ENCODE measurements at places on chromosomes 2 and 18. TPM values are rescaled to one million over a fixed set of nuclear protein-coding genes. Genes with fewer than 3 reads are reported as not detected.
A peak's percentile ranks its signal among the peaks of the same experiment; 100 is the strongest.

GRCh38 chr2:233141901-233142300 lies 81.8 kb downstream of the INPP5D start:
- DNase-seq: no peak

DNA sequence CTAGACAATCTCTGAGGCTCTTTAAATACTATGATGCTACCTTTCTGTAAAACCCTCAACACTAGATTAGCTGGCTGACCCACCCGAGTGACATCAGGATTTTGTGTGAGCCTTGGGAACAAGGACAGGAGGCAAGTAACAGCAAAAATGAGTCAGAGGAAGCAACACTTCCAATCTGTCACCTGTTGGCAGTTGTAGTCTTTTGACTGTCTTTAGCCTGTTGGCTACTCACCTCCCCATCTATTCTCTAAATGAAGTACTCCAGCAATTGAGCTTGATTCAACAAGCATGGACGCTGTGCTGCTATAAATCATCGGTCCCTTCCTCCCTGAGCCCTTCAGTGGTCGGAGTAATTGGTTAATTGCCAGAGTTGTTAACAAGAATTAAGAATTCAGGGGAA lies 898.7 kb downstream of the BCL11A start:
- DNase-seq: no peak

- DNase-seq: no peak
Measured at GRCh38 chr2:16482460-16482859, 183.2 kb downstream of the CYRIA start.

- DNase-seq: no peak
Measured at GRCh38 chr2:9032536-9033255, 29.2 kb upstream of the MBOAT2 start.

DNA sequence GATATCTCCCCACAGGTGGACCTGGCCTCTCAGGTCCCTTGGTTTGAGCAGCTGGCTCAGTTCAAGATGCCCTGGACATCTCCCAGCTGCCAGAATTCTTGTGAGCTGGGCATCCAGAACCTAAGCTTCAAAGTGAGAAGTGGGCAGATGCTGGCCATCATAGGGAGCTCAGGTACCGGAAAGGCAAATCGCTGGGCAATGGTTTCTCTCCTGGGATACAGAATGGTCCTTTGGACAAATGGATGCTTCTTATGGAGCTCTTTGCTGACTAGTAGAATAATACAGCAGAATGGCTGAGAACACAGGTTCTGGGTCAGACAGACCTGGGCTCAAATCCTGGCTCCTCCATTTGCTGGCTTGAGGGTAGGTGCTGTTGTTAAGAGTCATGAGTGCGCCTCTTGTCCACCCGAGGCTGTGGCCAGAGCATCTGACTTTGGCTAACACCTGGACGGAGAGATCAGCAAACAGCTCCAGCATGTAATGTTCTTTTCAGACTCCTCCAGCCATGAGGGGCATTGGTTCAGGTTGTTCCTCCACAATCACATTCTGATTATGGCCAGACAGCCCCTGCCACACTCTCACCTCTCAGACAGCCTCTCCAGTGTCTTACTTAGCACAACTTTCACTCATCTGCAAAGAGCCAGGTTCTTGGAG lies 7.5 kb downstream of the ABCG8 start:
- no peak for DNase-seq

- DNase-seq: no peak
Measured at GRCh38 chr2:76569819-76570218, 859.1 kb upstream of the GCFC2 start.

DNA sequence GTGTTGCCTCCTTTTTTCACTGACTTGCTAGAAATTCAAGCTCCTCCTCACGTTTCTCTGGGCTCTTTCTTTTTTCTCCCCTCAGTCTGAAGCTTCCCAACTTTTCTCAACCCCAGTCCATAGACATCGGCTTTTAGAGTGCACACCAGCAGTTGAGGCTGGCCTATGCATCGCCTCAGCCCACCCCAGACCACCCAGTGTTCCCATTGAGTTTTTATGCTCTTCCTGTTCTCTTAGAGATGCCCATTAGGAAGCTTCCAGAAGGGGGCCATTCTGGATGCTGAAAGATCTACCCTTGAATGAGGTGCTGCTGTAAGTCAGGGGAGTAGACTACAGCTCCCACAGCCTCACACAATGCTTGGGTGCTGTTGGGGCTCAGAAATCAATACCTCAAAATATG lies 12.0 kb upstream of the GYPC start:
- DNase-seq: no peak

DNA sequence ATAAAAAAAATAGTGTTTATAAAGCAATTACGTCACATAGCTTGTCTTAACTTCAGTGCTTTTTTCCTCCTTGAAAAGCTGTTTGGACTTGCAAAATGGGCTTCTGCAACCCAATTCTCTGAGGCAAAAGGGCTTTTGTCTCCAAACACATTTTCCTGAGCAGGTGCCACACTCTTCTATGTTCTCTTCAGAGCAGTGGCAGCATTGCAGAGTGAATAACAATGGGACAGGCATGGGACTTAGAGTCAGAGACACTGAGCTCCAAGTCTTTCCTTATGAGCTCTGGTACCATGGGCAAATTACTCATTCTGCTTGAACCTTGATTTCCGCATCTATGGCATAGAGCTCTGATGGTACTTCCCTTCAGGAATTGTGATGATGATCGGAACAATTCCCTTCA lies 149.0 kb downstream of the ARL6IP6 start:
- DNase-seq: no peak

- no peak for DNase-seq
Measured at GRCh38 chr2:217905395-217905794, 97.4 kb downstream of the TNS1 start.

- DNase-seq: no peak
Measured at GRCh38 chr2:25279091-25279651, 62.6 kb downstream of the DNMT3A start.

DNA sequence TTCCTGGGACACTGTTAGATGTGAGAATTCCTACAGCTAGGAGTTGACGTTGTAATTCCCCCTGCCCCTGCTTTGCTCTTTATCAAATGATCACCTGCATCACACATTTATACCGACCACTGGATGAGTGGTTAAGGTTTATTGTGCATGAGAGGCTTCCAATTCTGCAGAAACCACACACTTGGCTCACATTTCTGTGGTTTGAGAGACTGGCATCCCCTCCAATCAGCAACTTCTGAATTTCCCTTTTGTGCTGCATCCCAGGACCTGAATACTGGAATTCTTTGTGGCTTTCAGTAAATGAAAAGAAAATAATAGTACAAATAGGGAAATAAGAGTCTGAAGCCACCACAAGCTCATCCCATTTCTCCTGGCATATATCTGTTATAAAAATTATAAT lies 628.7 kb upstream of the PIK3C3 start:
- DNase-seq: peak; percentile 93

DNA sequence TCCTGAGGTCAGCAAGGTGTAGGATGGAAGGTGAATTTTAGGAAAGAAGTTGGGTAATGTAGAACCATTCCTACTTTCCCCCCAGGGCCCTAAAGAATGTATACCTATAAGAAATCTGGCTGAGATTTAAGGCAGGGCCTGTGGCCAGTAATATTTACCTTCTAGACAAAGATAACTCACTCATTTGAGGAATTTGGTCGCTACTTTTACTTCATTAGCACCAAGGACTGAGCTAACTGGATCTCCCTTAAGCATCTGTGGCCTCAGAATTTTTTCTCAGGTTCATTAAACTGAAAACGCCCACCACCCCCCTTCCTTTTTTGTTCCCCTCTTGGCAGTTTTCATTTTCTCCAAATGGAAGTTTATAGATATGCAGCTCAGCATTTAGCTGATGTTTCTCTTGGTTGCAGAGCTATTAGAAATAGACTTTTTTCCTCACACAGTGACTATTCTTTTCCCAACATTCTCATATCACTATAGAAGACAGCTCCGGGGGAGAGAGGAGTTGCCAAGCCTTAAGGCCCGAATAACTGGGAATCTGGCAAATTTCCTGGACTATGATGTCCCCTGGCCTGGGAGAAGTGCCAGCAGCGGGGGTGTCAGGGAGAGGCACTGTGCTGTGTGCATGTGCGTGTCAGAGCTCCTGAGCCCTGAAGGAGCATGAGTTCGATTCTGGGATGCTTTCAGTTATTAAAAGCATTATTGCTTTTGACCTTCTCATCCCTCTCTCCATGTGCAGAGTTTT lies 310.9 kb downstream of the PRKCE start:
- DNase-seq: peak; percentile 93

DNA sequence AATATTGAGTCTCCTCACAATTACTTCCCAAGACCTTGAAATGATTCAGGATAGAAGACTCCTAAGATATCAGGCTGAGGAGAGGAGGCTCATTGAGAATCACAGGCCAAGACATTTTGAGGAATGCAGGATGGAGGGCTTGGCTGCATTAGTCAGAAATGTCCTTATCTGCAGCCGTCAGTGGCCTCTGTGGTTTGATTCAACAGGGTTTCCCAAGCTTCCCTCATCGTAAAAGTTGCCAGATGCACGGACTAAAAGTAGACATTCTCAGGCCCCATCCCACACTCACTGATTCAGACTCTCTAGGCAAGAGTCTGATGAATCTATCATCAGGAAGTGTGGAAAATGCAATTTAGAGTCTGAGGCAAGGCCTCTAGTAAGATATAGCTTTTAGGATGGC lies 34.0 kb upstream of the TMEM178A start:
- DNase-seq: peak; percentile 96

DNA sequence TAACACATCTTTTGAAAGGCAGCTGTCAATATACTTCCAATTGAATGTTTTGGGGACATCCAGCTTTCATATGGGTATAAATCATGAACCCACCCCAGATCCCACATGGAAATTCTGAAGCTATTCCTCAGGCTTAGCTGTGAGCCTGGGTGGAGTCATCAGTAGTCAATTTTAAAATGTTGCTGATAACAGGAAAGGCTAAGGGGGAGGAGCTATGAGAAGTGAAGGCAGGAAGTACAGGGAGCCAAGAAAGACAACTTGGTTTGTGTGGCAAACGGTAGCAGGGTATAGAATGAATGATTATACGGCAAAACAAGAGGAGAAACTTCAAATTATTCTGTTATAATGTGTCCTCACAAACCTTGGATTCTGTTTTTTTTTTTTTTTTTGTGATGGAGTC lies 108.6 kb downstream of the QPCT start:
- DNase-seq: no peak

- DNase-seq: no peak
Measured at GRCh38 chr18:11905613-11906012, 2.5 kb downstream of the MPPE1 start.

- peak; percentile 11 for DNase-seq
Measured at GRCh38 chr2:167438206-167438605, 549.9 kb downstream of the XIRP2 start.

DNA sequence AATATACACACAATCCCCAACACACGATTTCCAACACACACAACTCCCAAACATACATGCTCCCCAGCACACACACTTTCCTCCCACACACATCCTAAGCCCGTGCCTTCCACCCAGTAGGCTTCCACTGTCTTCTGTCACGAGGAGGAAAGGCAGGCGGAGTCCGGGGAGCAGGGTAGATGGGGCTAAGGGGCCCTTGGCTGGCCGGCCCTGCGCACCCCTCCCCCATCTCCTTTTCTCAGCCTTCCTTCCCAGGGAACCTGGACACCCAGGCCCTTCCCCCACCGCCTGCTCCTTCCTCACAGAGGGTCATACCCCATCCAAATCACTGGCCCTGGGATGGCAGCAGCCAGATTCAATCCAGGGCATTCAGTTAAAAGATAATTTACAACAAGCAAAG lies 3.4 kb upstream of the PDCD1 start:
- DNase-seq: no peak

DNA sequence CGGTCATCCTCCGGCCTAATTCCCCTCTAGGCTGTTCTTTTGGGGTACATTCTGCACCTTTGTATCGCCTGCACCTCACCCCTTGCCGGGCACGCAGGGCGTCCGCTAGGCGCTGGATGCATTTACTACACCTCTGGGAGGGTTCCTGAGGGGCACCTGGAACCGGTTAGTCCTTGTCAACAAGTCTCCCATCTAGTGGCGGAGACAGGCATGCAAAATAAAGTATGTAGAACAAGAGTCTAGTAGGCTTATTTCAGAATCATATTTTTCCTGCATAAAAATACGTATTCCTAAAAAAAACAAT lies 705 bp upstream of the TEX261 start:
- peak; percentile 55 for DNase-seq

DNA sequence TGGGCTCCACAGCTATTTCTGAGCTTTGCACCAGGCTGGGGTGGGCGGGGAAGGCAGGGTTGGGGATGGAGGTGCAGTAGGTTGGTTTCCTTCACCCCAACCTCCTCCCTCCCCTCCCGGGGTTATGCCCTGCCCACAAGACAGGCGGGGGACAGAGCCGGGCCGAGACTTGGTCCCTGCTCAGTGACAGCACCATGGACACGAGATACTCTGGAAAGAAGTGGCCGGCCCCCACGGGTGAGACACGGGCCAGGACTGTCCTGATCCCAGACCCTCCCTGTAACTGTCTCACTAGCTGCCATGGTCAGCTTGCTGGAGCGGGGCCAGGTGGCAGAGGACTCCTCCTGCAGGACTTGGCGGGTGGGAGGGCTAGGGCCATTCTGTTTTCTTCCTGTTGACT lies 59.7 kb downstream of the DYSF start:
- DNase-seq: no peak

- DNase-seq: peak; percentile 60
Measured at GRCh38 chr18:21406116-21406515, 164.1 kb downstream of the GREB1L start.

DNA sequence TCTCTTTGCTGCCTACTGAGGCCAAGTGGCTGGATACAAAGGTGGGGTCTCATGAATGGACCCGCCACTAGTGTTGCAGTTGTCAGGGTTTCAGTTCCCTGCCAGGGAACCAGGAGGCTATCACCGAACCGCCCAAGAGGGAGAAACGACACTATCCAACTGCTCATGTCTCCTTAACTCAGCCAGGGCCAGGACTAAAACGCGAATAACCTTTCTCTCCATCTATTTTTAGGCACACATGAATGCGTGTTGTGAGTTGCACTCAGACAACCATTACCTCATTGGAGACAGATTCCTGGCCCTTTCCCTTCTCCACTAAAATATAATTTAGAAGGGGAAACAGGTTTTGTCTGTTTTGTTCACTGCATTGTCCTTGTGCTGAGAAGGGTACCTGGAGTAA lies 559.5 kb downstream of the SOCS6 start:
- DNase-seq: no peak

DNA sequence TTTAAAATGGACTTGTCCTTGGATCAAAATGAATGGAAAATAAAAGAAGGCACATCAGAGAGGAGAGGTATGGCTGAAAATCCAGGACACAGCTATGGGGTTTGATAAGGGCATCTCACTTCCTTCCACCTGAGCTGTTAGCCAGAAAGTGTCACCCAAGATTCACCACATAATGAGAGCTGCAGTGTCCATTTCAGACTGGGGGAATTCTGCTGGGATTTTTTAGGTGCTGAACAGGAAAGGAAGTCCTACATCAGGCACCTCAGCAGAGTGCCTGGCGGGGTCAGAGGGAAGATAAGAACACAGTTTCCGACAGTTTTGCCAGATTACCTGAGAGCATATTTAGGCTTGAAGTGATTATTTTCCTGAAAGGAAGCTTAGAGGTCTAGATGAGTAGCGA lies 187.6 kb upstream of the HNMT start:
- DNase-seq: no peak

CCDC141 gene
- not detected for total RNA-seq

ASXL3 gene
- total RNA-seq: not detected

HOXD4 gene
- total RNA-seq: 0.05 TPM

NEU2 gene
- total RNA-seq: not detected

SOX11 gene
- not detected for total RNA-seq

FEV gene
- total RNA-seq: not detected

COL4A4 gene
- total RNA-seq: 0.89 TPM
